BE2C (cell line): ENCODE measurements at places on chromosomes 12 and 14.

DNA sequence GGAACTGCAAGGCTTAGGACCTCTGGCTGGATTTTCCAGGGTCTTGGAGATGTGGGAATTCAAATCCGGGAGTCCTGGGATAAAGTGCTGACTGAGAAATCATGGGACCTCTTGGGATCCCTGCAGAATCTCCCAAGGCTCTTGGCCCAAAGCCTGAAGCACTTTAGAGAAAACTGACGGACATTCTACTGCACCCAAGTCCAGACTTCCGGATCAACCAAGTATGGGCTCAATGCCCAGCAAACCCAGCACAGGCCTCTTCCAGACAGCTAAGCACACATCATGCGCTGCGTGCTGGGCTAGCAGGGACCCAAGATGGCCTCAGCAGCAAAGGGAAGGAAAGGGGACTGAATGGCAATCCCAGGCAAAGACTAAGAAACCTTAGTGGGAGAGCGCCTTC lies 85.0 kb downstream of the ACTN1 start:
- no peak for DNase-seq

DNA sequence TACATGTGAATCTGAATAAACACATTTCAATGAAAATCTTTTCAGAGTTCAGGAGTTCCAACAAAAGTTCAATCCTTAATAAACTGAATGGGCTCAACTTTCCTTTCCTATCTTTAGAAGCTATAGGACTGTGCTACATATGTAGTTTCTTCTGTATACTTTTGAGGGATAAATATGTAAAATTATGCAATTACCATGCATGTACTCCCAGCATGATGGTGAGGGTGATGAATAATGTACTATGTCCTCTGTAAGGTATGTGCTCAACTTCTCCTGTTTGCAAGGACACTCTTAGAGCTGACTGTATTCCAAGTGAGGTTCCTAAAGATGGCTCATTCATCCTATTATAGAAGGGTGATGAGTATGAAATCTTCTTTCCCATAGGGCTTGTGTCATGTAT lies 15.5 kb downstream of the MBIP start:
- DNase-seq: no peak

DNA sequence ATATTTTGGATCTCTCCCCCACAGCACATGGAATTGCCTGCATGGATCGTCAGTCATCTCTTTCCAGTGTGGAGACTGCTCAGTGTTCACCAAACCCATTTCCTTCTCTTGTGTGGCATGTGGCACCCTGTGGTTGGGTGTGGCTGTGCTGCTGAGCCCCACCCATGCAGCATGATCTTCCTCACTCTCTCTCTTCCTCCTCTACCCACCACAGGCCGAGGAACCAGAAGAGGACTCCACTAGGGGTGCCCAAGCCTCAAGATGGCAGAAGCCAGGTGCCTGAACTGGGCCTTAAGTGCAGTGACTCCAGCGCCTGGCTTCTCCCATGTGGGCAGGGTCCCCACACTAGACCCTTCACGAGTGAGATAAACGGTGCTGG lies 66.8 kb upstream of the GPR68 start:
- no peak for DNase-seq

DNA sequence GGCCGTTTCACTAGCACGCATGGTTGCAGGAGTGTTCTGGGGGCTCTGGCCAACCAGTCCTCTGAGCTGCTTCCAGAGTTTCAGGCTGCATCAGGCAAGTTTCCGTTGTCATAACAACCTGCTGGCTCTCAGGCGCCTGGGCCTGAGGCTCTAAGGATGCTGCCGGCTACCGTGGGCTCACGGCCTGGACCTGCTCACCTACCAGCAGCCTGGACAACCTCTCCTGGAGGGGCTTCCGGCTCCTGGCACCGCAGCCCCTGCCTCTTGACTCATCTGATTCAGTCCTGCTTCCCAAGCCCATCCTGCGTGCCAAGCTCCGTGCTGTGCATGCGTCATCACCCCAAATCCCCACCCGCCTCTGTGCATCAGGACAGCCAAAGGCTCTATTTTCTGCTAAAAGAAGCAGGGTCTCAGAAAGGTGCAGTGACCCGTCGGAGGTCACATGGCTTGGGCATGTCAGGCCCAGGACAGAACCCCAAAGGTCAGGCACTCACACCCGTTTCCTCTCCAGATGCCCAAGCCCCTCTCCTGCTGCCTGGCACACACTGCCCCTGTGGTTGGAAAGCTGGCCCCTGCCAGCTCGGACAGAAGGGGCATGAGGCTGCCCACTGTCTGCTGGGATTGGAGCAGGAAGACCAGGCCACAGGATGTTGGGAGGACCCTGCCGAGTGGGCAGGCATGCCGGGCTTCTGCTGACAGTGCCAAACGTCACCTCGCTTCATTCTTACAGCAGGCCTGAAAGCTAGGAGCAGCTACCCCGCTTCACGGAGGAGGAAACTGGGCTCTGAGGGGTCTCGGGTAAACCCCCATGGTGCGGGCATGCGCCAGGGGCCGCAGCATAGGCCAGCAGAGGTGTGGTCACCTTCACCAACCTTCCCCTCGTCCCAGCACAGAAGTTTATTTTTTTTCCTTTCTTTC lies 5.7 kb downstream of the BEGAIN start:
- DNase-seq: peak; percentile 57

DNA sequence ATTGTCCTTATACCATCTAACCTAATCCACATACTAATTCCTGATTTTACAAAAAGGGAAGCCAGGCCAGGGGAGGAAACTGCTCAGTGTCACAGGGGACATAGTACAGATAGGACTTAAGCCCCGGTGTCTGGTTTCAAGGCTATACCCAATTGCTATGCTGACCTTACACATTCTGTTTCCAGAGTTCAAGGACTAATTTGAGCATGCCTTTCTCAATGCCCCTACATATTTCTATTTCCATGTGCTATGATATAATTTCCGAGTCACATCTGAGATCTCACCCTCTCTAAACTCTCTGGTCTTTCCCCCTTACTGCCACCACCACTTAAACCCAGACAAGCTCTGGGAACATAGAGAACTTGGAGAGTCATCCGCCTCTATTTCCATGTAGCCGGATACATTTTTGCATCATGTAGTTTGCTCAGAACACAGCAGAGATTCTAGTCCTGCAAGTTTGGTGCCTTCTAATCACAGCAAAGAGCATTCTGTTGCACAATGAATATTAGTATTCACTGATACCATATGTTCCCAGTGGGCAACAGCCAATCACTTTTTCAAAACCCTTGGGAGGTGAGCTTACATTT lies 34.2 kb downstream of the PPM1H start:
- DNase-seq: no peak

DNA sequence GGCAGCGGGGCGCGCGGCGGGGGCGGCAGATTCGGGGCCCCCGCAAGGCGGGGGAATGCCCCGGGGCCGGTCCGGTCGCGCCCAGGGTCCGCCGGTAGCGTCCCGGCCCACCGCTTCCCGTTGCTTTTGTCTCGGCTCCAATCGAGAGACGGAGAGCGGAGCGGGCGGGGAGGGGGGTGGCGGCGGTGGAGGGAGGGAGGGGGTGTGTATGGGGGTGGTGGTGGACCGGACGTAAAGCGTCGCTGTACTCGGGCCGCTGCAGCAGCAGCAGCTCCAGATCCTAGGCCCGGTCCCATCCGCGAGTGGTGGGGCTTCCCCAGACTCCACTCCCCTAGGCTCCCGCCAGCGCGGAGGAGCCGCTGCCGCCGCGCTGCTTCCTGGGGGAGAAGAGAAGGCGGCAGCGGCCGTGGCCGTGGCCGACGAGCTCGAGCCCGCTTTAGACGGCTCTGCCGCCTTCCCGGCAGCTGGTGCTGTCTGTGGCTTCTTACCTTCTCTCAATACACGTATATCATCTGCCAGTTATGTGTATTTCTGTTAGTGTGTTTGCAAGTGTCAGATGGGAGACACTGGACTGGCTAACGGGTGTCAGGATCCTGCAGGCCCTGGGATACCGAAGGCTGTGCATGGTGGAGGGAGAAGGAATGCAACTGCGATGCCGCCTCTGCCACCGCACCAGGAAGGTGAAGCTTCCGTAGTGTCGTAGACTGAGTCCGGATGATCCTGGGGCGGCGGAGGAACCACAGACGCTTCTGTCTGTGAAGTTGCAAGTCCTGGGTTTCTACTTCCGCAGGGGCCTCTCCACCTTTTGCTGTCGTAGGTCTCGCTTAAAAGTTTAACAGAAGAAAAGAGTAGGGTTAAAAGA lies 508 bp downstream of the CNOT2 start:
- DNase-seq: peak; percentile 76

DNA sequence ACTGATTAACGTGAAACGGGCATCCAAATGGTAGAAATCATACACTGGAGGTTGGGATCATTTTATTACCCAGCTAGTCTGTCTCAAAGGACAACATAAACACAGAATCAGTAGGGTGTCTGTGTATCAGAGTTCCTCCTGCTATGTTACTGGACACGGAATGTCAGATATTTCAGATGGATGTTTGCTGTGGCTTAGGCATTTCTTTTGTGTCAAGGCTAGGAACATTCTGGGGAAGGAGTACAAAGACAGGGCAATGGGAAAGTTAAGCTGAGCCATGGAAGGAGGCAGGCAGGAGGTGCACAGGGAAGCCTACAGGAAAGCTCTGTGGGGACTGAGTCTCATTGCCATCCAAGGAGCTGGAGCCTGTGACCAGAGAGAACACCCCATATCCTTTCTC lies 254.6 kb downstream of the C12orf75 start:
- DNase-seq: no peak
